ENCODE measurements at places on chromosomes 2 and 18. TPM values are rescaled to one million over a fixed set of nuclear protein-coding genes. Genes with fewer than 3 reads are reported as not detected.

The UGT1A6 gene
- total RNA-seq: 1.1 TPM

The DYSF gene
- total RNA-seq: 0.56 TPM

The ALPP gene
- total RNA-seq: 12.1 TPM

The DSC3 gene
- total RNA-seq: 1.6 TPM

The DUSP2 gene
- total RNA-seq: 0.38 TPM

The NDC80 gene
- 14.3 TPM for total RNA-seq

The EDAR gene
- total RNA-seq: 0.09 TPM

The ALKAL2 gene
- not detected for total RNA-seq

The GPC1 gene
- total RNA-seq: 225 TPM

The GALNT14 gene
- total RNA-seq: 44.6 TPM

The SGO2 gene
- 12.3 TPM for total RNA-seq

The CCDC74B gene
- 4.2 TPM for total RNA-seq

The REG3A gene
- not detected for total RNA-seq

The TPGS2 gene
- total RNA-seq: 83.8 TPM

The TUBA3D gene
- 5.1 TPM for total RNA-seq

The SKOR2 gene
- not detected for total RNA-seq

The REG3G gene
- not detected for total RNA-seq

The ORC4 gene
- 36.7 TPM for total RNA-seq

The MOCOS gene
- 3.6 TPM for total RNA-seq

The L3MBTL4 gene
- total RNA-seq: not detected

The MYO5B gene
- total RNA-seq: 9.2 TPM

The RESP18 gene
- total RNA-seq: not detected

The THUMPD2 gene
- total RNA-seq: 14.5 TPM

The SCYGR2 gene
- total RNA-seq: not detected

The EPB41L3 gene
- total RNA-seq: 0.25 TPM

The IL1RL2 gene
- not detected for total RNA-seq

The SH3YL1 gene
- 9.2 TPM for total RNA-seq

The TRIB2 gene
- total RNA-seq: 0.47 TPM

The RUFY4 gene
- 0.09 TPM for total RNA-seq

The TMEM163 gene
- total RNA-seq: 0.16 TPM

The TBR1 gene
- 0.07 TPM for total RNA-seq

The TCF23 gene
- not detected for total RNA-seq

The KCTD1 gene
- 40.0 TPM for total RNA-seq

The FBXO15 gene
- 0.67 TPM for total RNA-seq

The SLC5A7 gene
- not detected for total RNA-seq

The POTEJ gene
- total RNA-seq: not detected

The TET3 gene
- total RNA-seq: 11.3 TPM

The ERICH2 gene
- total RNA-seq: not detected

The SOX11 gene
- not detected for total RNA-seq

The CLHC1 gene
- total RNA-seq: 2.7 TPM

The TEX44 gene
- not detected for total RNA-seq

The KIAA2012 gene
- not detected for total RNA-seq

The RNF152 gene
- total RNA-seq: 0.13 TPM

The SERPINB10 gene
- not detected for total RNA-seq

The RBKS gene
- 6.9 TPM for total RNA-seq

The ADRA2B gene
- 0.06 TPM for total RNA-seq

The PIEZO2 gene
- total RNA-seq: 0.70 TPM

The FSHR gene
- total RNA-seq: not detected

All from A549 treated with Hydrocortisone at 1 μM for 4 hours (cell line).